Caco-2 (cell line): ENCODE measurements at places on chromosomes 12 and 14. TPM values are rescaled to one million over a fixed set of nuclear protein-coding genes. Genes with fewer than 3 reads are reported as not detected.

DNA sequence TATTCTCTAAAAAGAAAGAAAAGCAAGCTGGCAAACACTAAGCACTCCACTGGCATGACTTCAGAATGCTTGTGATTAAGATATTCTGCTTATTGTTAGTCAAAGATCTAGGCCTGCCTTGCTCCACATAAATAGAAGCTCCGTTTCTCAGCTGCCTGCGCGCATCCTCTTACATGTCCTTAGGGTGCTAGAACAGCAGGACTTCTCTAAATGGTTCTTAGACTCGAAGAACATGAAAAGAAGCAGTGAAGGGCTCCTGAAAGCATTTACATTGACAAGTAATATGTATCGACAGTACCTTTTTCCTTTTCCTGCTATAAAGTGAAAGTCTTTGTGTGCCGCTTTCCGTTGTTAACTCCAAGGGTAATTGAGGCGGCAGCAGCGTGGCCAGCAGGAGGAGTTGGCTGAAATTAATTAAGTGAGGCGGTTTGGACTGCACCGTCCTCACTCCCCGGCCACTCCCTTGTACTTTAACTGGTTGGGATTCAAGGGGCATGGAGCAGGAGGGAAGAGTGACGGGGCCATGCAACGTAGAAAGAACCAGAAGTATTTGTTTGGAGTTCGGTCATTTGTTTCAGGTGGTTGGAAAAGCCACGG is 34.2 kb upstream of the OTX2 start:
- no peak for DNase-seq

DNA sequence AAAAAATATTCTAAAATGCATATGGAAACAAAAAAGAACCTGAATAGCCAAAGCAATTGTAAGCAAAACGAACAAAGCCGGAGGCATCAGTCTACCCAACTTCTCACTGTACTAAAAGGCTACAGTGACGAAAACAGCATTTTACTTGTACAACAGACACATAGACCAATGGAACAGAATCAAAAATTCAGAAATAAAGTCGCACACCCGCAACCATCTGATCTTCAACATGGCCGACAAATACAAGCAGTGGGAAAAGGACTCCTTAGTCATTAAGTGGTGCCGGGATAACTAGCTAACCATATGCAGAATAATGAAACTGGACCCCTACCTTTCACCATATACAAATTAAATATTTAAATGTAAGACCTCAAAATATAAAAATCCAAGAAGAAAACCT is 203.9 kb upstream of the PPFIA2 start:
- DNase-seq, result no peak

GRCh38 chr12:58803908-58804307 is 116.4 kb downstream of the LRIG3 start:
- no peak for DNase-seq

GRCh38 chr14:64296561-64296960 is 2.4 kb upstream of the ESR2 start:
- no peak for DNase-seq

DNA sequence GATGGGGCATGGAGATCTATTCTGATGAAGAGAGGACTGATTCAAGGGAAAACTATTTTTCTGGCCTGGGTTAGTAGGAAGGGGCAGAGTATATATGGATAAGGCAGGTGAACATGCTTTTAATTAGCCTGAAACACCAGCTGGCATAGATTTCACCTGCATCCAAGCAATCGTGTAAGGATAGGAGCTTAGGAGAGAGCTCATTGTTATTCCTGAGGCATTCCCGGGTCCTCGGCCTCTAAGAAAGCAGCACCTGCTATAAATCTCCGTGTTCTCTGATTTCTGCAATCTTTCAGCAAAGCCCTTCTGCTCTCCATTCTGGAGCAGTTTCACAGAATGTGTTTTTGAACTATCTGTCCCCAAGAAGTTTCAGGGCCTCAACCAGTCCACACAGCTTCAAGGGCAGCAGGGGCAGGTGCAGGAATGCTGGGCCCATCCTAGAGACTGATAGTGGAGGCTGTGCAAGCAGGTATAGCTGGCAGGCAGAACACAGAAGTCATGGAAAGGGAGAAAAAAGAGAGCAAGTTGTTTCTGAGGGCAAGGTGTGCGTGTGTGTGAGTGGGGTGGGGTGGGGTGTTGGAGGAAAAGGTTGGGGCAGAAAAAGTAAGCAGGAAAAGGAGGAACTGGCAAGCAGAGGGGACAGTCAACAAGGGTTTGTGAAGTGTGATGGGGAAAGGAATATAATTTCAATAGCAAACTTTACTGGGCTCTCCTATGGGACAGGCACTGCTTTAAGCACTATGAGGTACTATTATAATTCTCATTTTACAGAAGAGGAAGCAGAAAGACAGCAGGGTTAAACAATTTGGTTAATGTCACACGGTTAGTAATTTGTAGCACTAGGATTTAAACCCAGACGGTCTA is 203.7 kb upstream of the SSTR1 start:
- no peak for DNase-seq

DNA sequence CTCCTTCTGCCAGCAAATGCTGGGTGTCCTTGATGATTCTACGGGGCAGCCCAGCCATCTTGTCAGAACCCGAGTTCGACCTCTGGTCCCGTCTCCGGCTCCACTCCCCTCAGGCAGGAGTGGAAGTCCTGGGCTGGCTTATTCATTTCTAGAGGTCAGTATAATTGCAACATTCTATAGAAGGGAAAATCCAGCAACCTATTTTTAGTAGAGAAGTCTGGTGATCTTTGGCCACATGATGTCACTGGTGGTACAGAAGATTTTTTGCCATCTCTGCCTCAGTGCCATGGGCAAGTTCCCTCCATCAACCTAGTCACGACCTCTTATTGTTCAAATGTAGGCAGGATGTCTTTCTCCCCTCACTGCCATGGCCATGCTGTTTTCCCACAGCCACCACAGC is 22.4 kb downstream of the OR10G2 start:
- peak; percentile 5 for DNase-seq

- DNase-seq, result no peak
These were observed 28.1 kb downstream of the PEX5 start for GRCh38 chr12:7217475-7218069.

GRCh38 chr14:28952666-28953065 is 186.1 kb downstream of the FOXG1 start:
- no peak for DNase-seq

DNA sequence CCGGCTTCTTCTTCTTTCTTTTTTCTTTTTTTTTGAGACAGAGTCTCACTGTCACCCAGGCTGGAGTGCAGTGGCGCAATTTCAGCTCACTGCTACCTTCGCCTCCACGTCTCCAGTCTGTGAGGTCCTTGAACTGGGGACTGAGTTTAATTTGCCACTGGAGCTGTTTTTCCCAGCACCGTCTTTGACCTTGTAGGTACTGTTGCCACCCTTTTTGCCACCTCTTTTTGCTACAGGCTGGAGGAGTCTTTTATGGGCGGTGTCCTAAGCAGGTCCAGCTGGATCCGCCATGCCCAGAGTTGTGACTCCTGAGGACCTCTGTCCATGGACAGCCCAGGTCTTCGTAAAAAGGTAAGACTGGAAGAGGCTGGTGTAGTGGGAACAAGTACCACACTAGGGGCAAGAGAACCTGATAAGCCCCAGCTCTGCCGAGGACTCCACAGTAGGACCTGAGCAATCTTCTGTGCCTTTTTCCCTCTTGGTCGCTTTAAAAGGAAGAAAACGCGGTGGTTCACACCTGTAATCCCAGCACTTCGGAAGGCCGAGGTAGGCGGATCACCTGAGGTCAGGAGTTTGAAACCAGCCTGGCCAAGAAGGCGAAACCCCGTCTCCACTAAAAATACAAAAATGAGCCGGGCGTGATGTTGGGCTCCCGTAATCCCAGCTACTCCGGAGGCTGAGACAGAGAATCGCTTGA is 946 bp downstream of the RNU4-2 start:
- DNase-seq, result peak; percentile 41

- DNase-seq, result no peak
These were observed 98.1 kb downstream of the WIF1 start for GRCh38 chr12:65022960-65023359.

DNA sequence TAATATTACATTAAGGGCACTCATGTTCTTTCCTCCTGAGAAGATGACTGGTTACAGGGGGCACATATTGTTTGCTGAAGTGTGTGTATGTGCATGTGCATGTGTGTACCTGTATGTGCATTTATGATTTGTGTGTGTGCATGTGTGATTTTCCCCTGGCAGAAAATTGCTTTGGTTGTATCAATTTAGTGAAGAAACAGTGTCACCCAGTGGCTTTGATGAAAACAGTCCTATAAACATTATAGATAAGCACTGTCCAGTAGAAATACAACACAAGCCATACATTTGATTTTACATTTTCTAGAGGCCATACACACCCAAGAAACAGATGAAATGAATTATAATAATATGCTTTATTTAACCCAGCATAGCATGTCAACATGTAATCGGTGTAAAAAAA is 8.6 kb downstream of the PDE3A start:
- DNase-seq, result no peak

DNA sequence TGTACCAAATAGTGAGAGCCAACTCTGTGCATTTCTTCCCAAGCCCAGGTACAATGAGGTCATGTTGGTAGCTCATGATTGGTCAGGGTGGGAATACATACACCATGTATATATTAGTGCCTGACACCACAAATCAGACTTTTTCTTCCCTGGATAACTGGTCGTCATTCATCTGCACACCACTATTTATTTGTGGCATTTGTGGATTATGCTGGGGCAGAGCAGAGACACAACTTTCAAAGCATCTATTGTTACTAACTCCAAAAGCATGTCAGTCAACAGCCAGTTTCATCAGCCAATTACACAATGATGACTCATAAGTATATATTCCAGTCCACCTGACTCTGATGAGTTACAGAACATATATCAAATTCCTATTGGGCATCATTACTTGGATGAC is 181.7 kb downstream of the ADAMTS20 start:
- DNase-seq, result no peak

DNA sequence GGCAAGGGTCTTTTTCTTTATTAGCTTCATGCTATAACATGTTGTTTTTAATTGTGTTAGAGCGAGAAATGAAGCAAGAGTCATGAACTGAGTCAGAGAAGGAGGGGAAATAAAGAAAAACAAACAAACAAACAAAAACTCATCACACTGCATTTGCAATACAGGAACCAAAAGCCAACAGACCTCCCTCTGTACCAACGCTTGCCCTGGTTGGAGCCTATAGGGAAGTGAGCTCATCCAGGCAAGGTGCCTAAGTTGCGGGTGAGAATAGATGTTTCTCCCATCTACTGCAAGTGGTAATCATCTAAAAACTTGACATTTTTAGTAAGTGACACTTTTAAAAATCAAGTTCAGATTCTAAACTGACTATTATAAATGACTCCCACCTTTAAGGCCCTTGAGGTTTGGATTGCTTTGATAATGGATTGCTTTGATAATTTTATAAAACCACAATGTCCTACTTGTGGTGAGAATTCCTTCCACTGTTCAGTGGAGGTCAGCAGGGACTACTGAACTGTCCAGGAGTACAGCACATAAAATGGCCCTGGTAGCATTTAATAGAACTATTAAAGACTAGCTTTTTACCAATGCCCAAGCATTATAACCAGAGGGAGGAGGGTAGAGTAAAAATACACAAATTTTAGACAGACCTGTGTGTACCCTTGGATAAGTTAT is 31.3 kb downstream of the SLC38A1 start:
- no peak for DNase-seq

DNA sequence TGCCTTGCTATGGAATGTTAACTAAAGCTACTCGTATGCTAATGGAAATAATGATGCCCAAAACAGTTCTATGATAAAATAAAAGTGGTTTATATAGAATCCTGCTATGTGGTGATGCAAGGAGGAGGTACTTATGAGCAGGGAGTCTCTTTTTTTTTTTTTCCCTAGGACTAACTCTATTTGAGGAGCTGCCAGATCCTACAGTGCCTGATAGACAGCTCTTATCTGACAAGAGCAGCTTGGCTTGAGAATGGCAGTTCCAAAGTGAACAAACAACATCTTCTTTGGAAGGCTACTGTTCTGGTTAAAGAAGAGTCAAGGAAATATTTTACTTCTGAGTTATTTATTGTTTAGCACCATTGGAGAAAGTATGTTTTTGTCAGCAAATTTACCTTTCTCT is 10.2 kb upstream of the ACSM4 start:
- DNase-seq, result no peak

DNA sequence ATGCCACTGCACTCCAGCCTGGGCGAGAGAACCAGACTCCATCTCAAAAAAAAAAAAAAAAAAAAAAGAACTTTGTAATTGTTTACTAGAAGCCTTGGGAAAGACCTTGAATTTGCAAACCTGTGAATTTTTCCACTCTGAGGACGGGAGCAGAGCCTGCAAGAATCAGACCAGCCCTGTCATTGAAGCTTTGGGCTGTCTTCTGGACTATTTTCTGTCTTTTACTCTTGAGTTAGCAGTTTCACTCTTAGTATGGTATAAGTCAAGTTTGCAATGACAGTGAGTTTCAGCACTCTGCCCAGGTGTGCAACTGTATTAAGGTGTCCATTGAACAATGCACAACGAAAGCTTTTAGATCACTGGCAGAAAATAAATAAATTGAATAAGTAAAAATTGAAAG is 81.4 kb upstream of the KRAS start:
- no peak for DNase-seq

GRCh38 chr12:62739266-62740015 is 195.5 kb downstream of the PPM1H start:
- no peak for DNase-seq

DNA sequence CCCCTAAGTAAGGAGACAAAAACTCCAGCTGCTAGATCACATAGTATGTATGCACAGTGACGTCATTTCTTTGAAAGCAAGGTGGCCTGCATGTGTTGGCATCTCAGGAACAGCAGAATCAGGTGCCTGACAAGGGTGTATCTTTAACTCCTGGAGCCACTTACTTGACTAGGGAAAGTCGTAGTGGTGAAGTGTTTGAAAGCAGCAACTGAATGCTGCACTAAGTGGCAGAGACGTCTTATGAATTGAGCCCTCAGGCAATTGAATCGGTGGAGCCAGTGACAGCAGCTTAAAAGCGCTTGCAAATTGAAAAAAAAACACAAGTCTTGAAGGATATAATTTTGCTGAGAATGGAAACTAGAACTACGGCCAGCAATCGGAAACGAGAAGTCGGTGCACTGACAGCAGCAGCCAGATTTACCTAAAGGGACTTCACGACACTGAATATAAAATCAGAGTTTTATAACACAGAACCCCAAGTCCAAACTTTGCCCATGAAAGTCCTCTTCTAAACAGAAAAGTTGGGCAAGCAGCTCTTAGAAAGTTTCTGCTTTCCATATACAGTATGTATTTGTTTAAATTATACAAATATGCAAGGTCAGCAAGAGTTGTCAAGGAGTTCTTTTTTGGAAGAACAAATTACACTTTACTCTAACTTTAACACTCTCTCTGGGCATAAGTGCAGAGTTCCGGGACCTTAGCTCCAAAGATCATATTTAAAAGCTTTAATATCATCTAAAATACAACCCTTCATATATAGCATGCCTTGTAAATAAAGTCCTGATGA is 1.1 kb downstream of the IGF1 start:
- no peak for DNase-seq

SOX5 gene
- total RNA-seq, result 15.4 and 16.8 TPM in 2 replicates

ALDH1L2 gene
- total RNA-seq, result 20.3 and 26.1 TPM in 2 replicates

NRIP2 gene
- total RNA-seq, result not detected in 2 replicates

POLE gene
- total RNA-seq, result 167 and 170 TPM in 2 replicates

CCDC88C gene
- 26.9 and 29.8 TPM in 2 replicates for total RNA-seq

CELA1 gene
- not detected in 2 replicates for total RNA-seq

CDH24 gene
- total RNA-seq, result 7.9 TPM in 2 replicates

KCNJ8 gene
- 88.7 and 90.2 TPM in 2 replicates for total RNA-seq

PRKD1 gene
- 0.36 and 0.49 TPM in 2 replicates for total RNA-seq

TSPAN19 gene
- not detected in 2 replicates for total RNA-seq

TMEM30B gene
- 31.4 and 32.5 TPM in 2 replicates for total RNA-seq

SIX1 gene
- 0.26 and 0.32 TPM in 2 replicates for total RNA-seq
